Stimulated activated CD4-positive, alpha-beta T cell treated with anti-CD3 and anti-CD28 coated beads, Interleukin-4, amount 100 ng/mL, for 48 hours (primary cell): ENCODE measurements at places on chromosomes 12 and 14.

GRCh38 chr14:70714055-70714550, 72.4 kb downstream of the TTC9 start:
- DNase-seq = peak; percentile 35

DNA sequence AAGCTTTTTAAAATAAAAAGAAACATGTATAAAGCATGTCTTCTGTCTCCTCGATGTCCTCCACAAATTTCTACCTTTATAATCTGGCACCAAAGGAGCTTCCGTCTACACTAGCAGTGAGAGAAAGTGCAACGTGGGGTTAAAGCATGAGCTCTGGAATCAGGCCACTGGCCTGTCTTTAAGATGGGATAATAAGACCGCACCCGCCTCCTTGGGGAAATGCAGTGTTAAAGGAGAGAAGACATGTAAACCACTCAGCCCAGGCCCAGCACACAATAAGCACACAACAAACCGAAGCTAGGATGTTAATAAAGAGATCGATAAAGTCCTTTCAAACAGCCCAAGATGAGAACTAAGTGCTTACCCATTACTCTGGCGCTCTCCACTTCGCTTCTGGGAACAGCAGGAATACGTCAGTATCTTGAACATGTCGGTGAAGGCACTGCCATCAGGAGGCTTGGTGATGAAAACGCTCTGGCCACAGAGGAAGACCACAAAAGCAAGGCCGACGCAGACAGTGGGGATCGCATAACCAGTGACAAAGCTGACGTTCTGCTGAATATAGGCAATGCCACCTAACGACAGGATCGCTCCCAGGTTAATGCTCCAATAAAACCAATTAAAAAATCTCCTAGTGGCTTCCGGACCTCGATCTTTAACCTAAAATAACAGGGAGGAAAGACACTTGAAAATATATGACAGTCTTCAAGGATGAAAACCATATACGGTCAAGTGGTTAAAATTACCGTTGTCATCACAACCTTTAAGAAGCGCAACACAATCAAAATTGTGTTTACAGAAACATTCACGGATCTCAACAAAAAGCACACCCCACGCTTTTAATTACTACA, 9.1 kb downstream of the SLC15A4 start:
- no peak for DNase-seq

DNA sequence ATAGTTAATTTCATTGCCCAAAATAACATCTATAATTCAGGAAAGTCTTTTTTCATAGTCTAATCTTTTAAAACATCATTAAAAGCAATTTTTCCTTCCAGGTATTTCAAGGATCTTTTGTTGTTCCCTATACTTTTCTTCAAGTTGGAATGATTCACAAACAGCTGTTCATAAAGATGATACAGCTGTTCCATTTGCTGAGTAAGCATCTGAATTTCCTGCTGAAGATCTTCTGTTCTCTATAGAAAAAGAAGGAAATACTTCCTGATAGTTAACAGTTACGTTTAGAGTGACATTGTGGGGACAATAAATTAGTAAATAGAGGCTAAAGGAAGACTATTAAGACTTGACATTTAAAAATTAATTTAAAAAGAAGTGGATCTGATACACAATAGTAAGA, 30.3 kb upstream of the ESR2 start:
- DNase-seq = no peak

GRCh38 chr12:78439666-78440065, 424.9 kb upstream of the SYT1 start:
- DNase-seq = no peak

DNA sequence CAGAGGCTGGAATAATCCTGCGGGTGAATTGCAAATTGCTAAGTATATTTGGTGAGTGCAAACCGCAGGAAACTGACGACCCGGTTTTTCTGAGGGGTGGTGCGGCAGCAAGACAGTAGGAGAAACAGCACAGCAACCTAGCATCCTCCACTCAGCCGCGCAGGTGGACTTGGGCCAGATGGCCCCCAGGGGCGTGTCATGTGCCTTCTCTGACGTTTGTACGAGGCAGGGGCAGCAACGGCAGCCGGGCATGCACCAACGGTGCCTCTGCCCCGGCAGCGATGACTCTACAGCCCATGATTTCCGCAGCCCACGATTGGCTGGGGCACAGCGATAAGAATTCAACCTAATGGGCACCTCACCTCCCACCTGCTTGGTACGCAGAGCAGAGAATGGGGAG, 11.1 kb upstream of the CLEC2A start:
- DNase-seq = no peak

- peak; percentile 56 for DNase-seq
Observed at GRCh38 chr12:1797011-1797901, 23.1 kb upstream of the LRTM2 start.
